Effector CD4-positive, alpha-beta T cell (primary cell): ENCODE measurements at places on chromosomes 4 and X.

DNA sequence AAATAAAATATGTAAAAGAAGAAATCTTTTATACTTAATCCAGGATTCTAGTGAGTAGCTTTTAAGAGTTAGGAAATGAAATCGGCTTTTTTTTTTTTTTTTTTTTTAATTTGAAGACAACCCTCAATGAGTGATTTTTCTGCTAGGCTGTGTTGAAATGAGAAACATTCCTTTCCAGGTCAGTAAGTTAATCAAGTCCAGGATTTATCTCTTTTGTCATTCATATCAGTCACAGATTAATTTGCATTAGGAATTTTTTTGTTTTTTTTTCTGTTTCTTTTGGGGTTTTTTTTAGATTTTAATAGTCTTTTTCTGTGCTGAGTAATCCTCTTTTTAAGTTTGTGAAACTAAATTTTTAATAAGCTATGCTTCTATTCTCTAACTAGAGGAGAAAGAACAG lies 448.1 kb downstream of the ADGRL3 start:
- DNase-seq = no peak

DNA sequence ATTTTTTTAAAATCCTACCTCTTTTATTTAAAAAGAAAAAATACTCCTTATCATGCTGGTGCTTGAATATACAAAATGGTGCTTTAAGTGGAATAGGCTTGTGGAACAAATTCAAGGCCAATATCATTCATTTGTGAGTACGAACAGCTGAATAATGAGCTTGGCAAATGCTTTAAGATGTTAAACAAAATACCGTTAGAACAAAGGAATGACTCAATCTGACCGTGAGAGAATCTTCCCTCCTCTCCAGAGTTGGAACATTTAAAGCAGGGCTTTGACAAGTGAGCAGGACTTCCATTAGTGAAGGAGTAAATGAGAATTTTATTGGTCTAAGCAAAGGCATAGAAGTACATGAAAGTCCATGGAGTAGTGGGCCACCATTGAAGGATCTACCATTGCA lies 74.5 kb downstream of the DCLK2 start:
- no peak for DNase-seq

DNA sequence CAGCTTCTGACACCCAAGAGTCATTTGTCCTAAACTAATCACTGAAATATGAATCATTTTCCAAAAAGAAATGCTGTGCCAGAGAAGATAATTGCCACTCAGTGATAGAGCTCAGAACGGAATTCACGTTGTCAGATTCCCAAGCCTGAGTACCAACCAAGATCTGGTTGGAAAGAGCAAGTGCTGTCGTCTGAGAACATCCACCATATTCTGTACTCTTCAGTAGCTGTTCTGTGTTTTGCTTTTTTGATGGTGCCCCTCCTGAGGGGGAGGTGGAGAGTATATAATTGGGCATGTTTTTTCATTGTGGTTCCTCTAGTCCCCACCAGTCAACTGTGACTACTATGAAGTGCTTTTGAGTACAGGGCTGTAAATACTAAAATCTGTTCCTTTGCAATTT lies 13.2 kb downstream of the RUFY3 start:
- no peak for DNase-seq

- DNase-seq = no peak
Measured at GRCh38 chr4:90845777-90846176, 718.6 kb downstream of the CCSER1 start.

GRCh38 chr4:110867981-110868720 lies 245.3 kb upstream of the PITX2 start:
- no peak for DNase-seq

DNA sequence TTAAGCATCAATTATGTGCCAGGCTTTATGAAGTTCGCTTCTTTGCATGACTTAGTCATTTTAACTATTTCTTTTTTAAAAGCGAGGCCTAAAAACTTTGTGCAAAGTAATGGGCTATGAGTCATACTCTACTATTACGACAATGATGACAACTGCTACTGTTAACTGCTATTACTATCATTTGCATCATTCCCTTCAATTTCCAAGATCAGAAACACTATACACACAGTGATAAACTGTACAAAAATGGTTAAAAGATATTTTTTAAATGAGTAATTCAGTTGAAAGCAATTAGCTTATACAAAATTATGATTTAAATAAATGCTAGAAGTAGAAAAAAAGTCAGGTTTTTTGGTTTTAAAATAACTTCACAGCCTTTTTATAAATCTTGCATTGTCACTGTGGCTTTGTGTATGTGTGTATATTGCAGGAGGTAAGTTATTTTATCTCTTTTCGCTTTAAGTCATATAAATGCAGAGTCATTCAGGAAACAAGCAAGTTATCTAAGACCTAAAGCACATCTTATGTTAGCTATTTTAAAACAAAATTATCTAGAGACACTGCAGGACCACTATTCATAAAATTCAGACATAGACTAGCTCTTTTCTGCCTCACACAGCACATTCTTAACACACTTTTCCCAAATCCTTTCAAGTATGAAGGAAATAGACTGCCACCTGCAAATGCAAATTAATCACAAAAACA lies 18.5 kb upstream of the CXCL3 start:
- DNase-seq = no peak

DNA sequence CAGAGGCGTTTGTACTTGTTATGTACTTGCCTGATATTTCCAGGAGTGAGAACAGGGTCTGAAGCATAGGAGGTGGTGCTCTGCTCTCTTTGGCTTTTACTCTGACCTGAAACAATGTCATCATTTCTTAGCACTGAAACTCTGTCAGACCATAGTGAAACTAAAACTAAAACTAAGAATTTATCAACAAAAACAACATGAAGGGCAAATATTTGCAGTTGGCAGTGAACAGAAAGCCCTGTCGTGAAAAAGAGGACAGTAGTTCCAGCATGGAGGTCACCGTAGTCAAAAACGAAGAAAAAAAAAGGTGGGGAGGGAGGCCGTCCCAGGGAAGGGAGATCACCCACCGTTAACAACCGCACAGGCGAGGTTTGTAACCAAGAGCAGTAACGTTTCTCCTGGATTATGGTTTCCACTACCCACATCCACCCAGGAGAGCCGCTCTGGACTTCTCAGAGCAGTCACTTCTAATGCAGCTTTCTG lies 97.5 kb downstream of the ANK2 start:
- no peak for DNase-seq

DNA sequence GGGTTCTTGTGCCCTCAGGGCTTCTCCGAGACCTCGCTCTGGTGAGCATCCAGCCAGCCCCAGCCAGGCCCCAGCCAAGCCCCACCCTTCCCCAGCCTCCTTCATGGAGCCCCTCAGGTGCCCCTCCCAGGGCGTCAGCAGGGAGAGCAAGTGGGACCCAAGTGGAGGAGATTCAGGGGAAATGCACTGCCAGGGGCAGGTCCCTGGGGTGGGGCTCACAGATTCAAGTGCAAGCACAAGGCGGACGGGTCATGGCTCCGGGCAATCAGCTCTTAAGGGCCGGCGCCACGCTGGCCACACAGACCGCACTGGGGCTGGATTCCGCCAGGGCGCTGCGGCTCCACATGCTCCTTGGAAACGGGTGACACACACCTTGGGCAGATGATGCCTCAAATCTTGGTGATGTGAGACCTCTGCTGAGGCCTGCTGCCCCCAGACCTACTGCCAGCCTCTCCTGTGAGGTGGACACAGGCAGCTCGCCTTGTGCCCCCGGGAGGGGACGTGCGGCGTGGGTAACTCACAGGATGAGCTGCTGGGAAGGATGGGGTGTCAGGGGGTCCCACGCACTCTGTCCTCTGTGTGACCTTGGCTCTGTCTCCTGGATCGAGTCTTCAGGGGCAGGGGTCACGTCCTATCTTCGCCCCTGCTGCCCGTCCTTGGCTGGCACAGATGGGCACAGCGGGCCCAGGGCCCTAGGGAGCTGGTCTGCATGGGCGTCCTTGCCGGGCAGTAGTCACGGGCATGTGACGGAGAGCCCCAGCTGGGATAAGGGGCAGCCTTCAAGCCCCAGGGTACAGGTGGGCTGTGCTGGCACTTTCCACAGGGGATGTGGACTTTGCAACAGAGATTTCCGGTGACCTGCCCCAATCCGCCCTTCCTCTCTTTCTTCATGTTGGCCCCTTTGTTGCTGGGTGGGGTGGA lies 17.1 kb downstream of the NAT8L start:
- no peak for DNase-seq
